Activated T-helper 1 cell treated with Interleukin-2 at 50 U/mL for 16 hours (primary cell): ENCODE measurements at places on chromosomes 1 and 21.

DNA sequence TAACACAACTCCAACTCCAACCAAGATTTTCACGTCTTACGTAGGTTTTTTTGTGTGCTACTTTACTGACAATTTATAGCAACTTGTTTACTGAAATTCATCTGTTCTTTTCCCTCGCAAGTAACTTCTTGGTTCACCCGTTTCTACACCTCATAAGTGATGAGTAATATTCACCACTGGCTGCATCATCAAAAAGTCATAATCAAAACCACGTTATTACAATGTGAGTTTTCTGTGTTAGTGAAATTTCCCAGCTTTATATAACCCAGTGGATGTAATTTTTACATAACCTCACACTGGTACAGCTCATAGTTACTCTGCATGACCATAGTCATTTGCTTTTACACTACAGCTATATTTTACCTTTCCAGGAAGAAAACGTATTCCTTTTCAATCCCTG lies 401.1 kb upstream of the LYPLAL1 start:
- DNase-seq, result no peak

DNA sequence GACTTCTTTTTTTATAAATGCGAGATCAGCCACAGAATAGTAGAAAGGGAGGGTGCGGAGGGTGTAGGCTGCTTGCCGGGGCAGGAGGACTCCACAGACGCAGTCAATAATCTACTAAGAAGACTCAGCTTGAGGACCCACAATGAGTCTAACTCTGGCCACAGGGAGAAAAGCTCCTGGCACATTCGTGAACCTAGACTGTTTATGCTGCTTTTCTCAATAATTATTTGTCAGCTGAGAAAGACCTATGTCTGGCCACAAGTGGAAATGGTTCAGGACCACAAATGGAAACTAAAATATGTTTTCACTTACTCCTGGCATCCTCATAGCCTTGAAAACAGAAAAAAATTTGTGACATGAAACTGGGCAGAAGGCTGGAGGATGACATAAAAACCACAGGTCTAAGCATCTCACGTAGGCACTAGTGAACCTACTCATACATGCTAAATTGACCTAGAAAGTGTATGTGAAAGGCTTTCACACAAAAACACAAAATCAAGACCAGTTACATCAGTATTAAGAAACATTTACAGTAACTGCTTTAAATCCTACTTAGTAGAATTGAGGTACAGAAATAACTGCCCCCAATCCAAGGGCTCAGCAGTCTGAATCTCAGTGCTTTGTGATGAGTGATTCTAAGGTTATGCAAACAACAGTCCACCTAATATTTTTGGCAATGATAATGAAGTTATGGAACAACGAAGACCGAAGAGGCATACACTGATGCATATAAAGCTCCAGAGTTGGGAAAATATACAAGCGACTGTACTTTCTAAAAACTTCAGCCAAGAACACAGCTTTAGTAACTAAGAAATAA lies 159.5 kb downstream of the SLC45A1 start:
- no peak for DNase-seq

GRCh38 chr21:41821081-41821755 lies 54.4 kb upstream of the RIPK4 start:
- no peak for DNase-seq

DNA sequence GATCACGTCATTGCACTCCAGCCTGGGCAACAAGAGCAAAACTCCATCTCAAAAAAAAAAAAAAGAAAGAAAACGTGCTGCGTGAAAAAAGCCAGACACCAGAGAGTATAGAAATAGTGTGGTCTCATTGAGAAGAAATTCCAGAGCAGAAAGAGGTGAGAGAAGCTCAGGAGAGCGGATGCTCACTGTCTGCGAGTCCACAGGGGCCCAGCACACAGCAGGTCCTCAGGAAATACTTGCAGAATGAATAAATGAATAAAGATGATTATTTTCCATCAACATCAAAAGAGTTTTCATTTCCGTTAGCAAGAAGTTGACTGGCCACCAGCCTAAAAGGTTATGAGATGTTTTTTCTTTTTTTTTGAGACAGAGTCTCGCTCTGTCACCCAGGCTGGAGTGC lies 14.4 kb downstream of the CASP9 start:
- DNase-seq, result no peak

DNA sequence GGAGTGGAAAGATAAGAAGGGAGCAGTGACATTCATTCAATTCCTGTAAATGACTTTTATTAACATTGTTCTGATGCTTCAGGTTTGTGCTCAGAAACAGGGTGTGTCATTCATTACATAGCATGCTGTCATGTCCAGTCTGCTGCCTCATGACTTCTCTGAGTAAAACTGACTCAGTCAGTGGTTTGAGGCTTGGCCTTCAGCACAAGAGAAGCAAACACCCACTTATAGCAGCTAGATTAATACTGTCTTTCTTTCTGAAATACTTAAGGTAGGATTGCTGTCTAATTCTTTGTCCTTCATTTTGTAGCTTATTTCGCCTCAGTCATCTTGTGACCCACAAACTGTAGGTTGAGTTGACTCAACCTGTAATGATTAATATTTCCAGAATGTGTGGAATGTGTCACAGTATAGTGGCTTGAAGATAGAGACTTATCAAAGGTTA lies 32.9 kb downstream of the RASAL2 start:
- no peak for DNase-seq

GRCh38 chr1:26529405-26529654 lies 231 bp upstream of the RPS6KA1 start:
- DNase-seq, result no peak

DNA sequence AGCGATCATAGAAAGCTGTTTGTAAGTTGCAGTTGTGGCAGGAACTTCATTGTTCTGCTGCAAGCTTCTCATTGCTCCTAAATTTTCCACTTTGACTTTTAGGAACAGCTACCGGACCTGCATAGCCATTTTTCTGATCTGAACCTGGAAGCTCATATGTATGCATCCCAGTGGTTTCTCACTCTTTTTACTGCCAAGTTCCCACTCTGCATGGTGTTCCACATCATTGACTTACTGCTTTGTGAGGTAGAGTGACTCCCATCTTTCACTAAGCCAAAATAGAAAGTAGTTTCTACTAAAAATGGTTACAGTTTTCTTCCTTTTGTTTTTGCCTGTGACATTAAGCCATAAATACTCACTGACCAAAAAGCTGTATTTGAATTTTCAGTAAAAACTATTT lies 254.2 kb downstream of the GPR52 start:
- no peak for DNase-seq
